Activated CD4-positive, alpha-beta T cell treated with anti-CD3 and anti-CD28 coated beads, Interleukin-2, amount 50 U/mL, for 1 hour (primary cell): ENCODE measurements at places on chromosomes 3 and 15.

- no peak for DNase-seq
These were observed 923.5 kb downstream of the ROBO1 start for GRCh38 chr3:78844307-78844706.

GRCh38 chr15:68301301-68301700 is 23.8 kb downstream of the FEM1B start:
- DNase-seq: no peak

DNA sequence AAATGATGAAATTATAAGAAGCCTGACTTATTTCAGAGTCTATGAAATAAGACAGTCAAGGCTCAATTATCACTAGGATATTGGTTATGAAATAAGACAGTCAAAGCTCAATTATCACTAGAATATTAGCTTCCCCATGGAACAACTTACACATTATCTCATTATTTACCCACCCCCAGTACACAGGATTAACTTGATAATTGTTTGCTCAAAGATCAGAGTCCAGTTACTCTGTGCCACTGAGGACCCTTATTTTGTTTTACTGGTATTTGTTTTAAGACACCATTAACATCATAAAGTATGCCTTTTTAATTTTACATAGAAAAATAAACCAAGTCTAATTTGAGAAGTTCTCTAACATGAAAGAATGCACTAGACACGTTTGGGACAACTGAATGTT is 225.4 kb downstream of the SI start:
- no peak for DNase-seq

- DNase-seq: no peak
These were observed 137.1 kb upstream of the TMC3 start for GRCh38 chr15:81511138-81511537.

- DNase-seq: no peak
These were observed 37.0 kb downstream of the EPHB3 start for GRCh38 chr3:184598574-184598927.

DNA sequence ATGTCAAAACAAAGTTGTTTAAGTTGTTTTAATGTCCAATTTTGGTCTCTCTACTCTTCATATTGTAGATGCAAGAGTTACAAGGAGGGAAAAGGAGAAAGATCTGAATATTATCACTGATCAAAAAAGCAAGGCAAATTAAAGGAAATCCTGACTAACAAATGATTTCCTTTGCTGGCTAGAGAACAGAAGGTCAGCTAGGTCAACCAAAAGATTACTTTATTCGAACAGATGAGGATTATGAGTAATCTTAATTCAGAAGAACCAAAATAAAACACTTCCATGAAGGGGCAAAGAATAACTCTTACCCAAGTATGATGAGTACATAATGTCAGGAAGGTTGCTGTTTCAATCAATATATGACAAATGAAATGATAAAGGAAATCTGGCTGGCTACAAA is 33.8 kb downstream of the CPNE4 start:
- no peak for DNase-seq

- DNase-seq: no peak
These were observed 43.6 kb downstream of the RYR3 start for GRCh38 chr15:33354411-33354810.
